ENCODE measurements at places on chromosomes 11 and 22.

DNA sequence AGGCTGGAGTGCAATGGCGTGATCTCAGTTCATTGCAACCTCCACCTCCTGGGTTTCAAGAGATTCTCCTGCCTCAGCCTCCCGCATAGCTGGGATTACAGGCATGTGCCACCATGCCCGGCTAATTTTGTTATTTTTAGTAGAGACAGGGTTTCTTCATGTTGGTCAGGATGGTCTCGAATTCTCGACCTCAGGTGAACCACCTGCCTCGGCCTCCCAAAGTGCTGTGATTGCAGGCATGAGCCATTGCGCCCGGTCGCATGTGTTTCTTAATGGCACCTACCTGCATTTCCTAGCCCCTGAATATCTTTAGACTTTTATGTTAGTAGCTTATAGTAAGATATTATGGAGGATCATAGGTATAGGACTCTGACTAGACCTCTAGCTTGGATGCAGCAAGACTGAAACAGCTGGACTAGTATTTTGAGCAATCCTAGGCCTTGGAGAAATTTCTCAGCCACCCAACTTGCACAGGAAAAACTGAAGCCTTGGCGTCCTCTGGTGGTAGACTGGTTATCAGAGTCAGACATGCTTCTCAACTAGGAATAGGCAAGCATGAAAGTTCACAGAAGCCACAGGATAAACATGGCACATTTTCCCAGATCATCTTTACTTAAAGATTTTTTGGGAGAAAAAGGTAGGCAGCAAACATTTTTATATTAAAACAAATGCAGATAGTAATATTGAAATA, 22.7 kb upstream of the C1QTNF4 start:
- peak; percentile 47 for DNase-seq

GRCh38 chr11:19978668-19979518, 181.4 kb downstream of the DBX1 start:
- DNase-seq: no peak

GRCh38 chr11:46826310-46827044, 19.6 kb downstream of the CKAP5 start:
- DNase-seq: peak; percentile 68

- DNase-seq: no peak
Observed at GRCh38 chr11:91859666-91860065, 365.0 kb upstream of the FAT3 start.

DNA sequence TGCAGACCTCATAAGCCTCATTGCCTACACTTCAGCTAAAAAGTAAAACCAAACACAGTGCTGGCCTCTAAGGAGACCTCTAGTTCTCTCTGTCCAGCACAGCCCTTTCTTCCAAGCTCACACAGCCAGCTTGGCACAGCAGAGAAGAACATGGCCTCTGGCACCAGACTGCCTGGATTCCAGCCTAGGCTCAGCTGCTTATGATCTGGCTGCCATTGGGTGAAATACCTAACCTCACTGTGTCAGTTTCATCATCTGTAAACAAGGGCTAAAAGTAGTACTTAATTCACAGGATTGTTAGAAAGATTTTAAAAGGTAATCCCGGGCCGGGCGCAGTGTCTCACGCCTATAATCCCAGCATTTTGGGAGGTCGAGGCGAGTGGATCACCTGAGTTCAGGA, 9.9 kb upstream of the ACER3 start:
- DNase-seq: no peak
